NCI-H2029 treated with DMSO at 0.1 percent for 48 hours (cell line): ENCODE measurements at places on chromosomes 5 and 9.
A peak's percentile ranks its signal among the peaks of the same experiment; 100 is the strongest.

- DNase-seq, result no peak
Measured at GRCh38 chr5:30994902-30995301, 198.6 kb upstream of the CDH6 start.

GRCh38 chr9:95776176-95776575 is 99.3 kb upstream of the ERCC6L2 start:
- DNase-seq, result no peak

- DNase-seq, result no peak
Measured at GRCh38 chr5:107275333-107275732, 395.4 kb downstream of the EFNA5 start.

- no peak for DNase-seq
Measured at GRCh38 chr5:126182971-126183695, 240.1 kb upstream of the GRAMD2B start.

DNA sequence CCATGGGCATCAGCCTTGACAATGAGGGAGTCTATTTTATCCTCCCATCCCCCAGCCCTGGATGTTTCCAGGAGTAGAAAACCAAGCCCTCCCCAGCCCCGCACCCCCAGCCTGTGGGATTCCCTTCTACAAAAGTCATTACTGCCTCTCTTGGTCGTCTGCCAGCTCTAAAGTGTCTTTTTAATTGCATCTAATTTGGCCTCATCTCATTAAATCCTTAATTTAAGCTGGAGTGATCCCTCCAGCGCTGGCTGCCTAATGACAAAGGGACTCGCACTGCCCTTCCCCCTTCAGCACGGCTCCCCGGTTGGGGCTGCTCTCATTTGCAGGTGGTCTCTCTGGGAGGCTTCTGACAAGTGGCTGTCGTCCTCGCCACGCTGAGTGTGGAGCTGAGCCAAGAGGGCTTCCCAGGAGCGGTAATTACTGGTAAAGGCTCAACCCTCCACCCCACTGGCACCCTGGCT is 107.9 kb upstream of the ALDH1B1 start:
- DNase-seq, result peak; percentile 93

DNA sequence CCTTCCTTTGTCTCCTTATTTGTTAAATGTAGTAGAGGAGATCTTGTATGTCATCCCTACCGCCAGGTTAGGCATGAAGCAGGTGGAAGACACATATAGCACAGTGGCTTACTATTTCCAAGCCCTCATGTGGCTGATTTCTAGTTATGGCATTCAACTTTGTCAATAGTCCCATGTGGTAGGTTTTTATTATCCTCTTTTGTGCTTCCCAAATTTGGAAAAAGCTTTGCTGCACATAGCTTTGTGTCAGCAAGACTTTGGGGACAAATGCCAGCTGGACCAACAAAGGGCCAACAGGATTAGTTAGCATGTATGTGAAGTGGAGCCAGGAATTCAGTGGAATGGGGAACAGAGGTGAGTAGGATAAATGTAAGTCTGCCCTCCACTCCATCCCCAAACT is 276.3 kb downstream of the PSAT1 start:
- DNase-seq, result no peak

GRCh38 chr5:172835290-172835993 is 1.4 kb downstream of the ERGIC1 start:
- no peak for DNase-seq

GRCh38 chr9:122016309-122016708 is 76.8 kb downstream of the TTLL11 start:
- no peak for DNase-seq

- DNase-seq, result no peak
Measured at GRCh38 chr9:98091735-98092612, 27.0 kb downstream of the TRIM14 start.

GRCh38 chr9:6758248-6758497 is 400 bp downstream of the KDM4C start:
- no peak for DNase-seq

DNA sequence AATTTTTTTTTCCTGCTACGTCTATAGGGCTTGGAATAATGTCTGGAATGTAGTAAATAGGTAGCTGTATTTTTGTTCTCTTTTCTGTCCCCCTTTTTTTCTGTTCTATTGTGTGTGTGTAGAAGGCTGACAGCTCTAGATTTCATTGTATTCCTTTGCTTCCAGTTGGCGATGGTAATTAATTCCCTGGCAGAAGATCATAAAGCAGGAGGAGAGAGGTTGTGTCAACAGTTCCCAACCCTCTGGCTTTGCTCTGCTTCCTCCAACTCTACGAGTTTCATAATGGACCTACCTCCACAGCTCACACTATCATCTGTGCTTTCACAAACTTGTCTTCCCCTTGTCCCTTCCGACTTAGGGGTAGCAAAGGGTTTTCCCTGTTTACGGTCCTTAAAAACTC is 117.9 kb upstream of the CDH18 start:
- peak; percentile 74 for DNase-seq

DNA sequence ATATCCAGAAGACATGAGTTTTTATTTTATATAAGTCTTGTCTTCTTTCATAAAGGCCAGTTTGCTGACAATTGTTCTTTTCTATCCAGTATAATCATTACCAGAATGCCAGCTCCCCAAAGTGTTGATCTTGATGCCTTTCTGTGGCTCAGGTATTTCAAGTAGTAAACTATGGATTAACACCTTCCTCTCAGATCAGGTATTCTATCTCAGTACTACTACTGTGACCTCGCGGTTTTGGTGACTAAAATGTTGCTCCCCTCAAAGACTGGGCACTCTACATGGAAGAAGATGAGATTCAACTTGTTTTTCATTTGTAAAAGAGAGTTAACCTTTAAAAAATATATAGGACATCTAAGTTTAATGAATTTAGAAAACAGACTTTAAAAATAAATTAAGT is 58.1 kb downstream of the GNG10 start:
- no peak for DNase-seq

- DNase-seq, result no peak
Measured at GRCh38 chr5:171207256-171207847, 101.7 kb upstream of the TLX3 start.

GRCh38 chr5:16383544-16384052 is 82.0 kb downstream of the ZNF622 start:
- no peak for DNase-seq
